ENCODE measurements at places on chromosomes 11 and 22.

- DNase-seq: no peak
Measured at GRCh38 chr22:27624705-27625104, 176.9 kb downstream of the MN1 start.

GRCh38 chr11:88318017-88318416, 19.5 kb downstream of the CTSC start:
- no peak for DNase-seq

GRCh38 chr11:11513422-11513821, 108.4 kb downstream of the GALNT18 start:
- no peak for DNase-seq

GRCh38 chr11:770642-771616, 6.4 kb downstream of the GATD1 start:
- DNase-seq: no peak

- peak; percentile 15 for DNase-seq
Measured at GRCh38 chr22:46084376-46084775, 66.0 kb upstream of the PPARA start.

DNA sequence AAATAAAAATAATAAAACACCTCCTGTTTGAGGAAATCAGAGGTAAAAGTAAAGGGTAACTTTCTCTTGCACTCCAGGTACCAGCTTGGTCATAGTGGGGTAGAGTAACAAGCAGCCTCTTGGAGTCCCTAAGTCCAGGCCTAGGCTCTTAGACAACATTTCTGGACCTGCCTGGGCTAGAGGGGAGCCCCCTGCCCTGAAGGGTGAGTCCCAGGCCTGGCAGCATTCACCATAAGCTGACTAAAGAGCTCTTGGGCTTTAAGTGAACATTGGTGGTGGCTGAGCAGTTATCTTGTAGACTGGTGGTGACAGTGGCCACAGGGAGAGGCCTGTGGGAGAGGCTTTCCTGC, 18.6 kb upstream of the OR56A3 start:
- DNase-seq: no peak

- peak; percentile 82 for DNase-seq
Measured at GRCh38 chr11:1827095-1827813, 7.5 kb upstream of the SYT8 start.

GRCh38 chr22:47630741-47631534, 868.5 kb downstream of the TBC1D22A start:
- no peak for DNase-seq

GRCh38 chr11:61815790-61816735, 740 bp downstream of the FADS1 start:
- DNase-seq: peak; percentile 91

All from upper lobe of left lung (tissue), 6 donors.